ENCODE measurements at places on chromosomes 11 and 22.

DNA sequence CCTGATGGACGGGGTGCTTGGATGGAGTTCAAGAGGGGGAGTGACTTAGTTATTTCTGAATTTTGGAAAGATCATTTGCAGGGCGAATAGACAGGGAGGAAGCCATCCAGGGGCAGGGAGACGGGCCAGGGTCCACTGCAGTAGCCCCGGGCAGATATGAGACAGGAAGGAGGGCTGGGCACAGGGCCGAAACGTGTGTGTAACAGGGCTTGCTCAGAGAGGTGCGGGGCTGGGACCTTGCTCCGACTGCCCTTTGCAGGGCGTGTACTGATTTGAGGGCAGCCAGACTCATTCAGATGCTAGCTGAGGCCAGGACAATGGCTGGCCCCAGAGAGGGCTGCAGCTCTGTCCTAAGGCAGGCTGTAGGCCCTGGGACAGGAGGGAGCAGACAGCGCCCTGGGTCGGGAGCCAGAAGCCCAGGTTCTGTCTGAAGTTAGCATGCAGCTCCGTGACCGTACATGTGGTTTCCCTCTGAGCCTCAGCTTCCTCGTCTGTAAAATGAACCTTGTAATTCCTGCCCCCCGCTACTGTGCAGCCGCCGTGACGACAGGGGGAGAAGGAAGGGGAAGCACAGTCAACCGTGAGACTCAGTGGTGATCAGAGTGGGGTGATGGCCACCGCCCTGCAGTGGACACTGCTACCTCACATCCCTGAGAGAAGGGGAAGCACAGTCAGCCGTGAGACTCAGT, 103.4 kb downstream of the PHF21B start:
- no peak for DNase-seq

GRCh38 chr11:35218956-35219355, 80.0 kb downstream of the CD44 start:
- DNase-seq, result no peak

GRCh38 chr22:31497148-31497938, 1.0 kb downstream of the SFI1 start:
- DNase-seq, result no peak

DNA sequence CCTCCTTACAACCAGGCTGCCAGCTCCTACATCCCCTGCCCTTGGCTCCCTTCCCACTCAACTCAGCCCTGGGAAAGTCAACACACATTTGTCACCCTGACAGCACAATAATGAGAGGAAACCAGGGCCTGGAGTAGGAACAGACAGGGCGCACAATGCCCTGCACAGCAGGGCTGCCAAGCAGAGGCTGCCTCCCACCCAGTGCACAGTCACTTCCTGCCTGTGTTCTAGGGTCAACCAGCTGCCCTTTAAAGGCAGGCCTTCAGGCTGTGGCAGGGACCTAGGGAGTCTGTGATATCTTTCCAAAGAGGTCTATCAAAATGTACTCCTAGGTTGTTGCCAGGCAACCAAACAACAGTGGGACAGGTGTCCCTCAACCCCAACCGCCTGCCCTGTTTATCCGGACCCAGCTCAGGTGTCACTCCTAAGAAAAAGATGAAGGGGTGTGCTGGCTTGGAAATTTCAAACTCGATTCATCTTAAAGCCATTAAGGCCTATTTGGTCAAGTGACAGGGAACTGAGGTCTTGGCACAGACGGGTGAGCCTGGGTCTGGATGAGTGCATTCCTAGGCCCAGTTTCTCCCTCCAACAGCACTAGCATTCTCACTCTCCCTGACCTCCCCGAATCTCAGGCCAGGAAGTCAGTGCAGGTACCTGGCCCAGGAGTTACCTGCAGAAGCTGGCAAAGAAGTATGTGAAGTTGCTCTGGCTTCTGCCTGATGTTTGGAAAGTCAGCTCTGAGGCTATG, 110.3 kb upstream of the PITPNB start:
- no peak for DNase-seq

GRCh38 chr11:78363024-78363619, 54.5 kb downstream of the GAB2 start:
- no peak for DNase-seq

GRCh38 chr22:50267591-50268390, 2.4 kb downstream of the MAPK11 start:
- peak; percentile 90 for DNase-seq

DNA sequence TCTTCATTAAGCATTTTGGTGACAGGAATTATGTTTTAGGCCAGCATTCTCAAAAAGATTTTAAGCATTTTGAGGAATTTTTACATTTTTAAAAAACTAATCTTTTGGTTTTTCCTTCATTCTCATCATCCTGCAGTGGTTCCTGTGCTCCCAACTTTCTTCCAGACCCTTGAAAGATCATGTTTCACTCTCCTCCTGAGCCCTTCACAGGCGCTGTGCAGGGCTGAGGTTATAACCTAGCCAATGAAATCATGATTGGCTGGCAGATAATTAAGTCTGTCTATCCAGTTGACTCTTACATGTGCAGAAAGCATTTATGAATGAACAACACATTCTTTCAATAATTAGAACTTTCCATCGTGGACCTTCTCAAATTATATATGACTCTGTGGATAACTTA, 226.3 kb downstream of the DDX10 start:
- no peak for DNase-seq

DNA sequence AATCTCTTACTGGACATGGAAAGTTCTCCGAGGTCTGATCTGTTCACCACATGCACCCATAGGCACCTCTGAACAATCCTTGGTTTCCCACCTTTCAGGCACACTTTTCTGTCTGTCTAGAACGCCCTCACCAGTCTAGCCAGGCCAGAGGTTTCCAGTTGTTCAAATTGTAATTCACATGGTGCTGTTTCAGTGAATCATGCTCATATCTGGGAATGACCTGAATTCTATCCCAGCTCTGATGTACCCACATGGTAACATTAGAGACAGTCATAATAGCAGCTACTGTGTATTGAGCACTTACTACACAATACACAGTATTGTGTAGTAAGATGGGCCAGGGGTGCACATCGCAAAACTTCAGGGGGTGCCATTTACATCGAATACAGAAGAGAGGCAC, 138.2 kb downstream of the COMMD9 start:
- DNase-seq, result no peak

DNA sequence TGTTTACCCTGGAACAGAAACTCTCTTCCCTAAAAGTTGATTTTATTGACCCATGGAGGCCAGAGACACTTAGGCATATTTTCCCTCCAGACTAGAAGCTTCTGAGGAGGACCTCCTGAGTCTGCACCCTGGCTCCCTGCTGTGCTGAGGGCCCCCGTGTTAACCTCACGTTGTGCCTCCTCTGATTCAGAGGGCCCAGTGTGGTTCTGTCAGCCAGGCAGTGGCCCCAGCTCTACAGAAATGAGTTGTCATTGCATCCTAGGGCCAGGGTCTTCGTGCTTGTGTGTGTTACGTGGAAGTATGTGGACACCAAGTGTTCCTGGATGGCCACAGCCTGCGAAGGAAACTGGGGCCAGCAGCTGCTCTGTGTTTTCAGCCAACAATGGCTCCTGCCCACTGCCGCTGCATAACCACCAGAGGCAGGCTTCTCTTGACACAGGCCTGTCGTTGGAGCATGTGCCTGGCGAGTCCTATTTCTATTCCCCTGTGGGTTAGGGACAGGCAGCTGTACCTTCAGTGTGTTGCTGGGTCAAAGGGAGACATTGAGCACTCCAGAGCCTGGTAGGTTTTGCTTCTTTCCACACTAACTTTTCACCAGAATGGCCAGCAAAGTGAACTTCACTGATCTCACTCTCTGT, 44.5 kb downstream of the MED15 start:
- no peak for DNase-seq

GRCh38 chr11:113178381-113179070, 135.9 kb upstream of the TTC12 start:
- DNase-seq, result no peak
